ENCODE measurements at places on chromosomes 1 and 21.

- DNase-seq: no peak
Measured at GRCh38 chr1:110687250-110687649, 12.5 kb upstream of the KCNA3 start.

DNA sequence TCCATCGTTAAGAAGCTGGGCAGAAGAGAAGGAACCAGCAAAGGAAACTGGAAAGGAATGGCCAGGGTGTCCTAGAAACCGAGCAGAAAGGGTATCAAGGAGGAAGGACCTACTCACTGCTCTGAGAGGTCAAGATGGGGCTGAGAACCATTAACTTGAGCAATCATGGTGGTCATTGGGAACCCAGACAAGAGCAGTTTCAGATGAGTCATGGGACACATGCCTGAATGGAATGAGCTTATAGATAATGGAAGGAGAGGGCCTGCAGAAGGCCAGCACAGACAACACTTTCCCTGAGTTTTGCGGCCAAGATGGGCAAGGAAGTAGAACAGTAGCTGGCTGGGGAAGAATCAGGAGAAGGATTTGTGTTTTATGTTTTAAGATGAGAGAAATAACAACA, 383.2 kb downstream of the KIF26B start:
- no peak for DNase-seq

GRCh38 chr1:181676269-181676668, 193.0 kb downstream of the CACNA1E start:
- DNase-seq: no peak

DNA sequence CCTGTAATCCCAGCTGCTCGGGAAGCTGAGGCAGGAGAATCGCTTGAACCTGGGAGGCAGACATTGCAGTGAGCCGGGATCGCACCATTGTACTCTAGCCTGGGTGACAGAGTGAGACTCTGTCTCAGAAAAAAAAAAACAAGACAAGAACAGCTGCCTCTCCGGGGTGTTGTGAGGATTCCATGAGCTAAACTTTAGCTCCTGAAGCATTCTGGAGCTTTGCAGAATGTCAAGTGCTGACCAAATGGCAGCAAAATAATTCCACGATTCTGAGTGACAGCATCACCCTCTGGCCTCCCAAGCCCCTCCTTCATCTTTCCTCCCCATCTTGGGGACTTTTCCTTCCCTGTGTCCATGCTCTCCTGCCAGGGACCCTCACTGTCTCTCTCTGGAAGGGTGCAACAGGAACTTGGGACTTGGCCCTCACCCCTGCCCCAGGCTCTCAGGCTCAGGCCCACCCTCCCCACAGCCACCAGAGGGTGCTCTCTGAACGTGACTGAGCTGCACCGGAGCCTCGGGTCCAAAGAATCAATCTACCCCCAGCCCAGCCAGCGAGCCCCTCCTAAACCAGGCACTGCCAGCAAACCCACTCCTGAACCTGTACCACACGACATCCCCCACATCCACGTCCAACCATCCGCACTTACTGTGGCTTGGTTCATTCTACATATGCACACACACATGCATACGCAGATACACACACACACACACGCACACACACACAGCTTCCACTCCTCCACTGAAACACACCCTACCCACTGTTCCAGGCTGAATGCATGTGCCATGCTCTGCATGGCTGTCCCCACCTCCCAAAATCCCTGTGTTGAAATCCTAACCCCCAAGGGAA, 45.7 kb downstream of the ACOT7 start:
- no peak for DNase-seq

DNA sequence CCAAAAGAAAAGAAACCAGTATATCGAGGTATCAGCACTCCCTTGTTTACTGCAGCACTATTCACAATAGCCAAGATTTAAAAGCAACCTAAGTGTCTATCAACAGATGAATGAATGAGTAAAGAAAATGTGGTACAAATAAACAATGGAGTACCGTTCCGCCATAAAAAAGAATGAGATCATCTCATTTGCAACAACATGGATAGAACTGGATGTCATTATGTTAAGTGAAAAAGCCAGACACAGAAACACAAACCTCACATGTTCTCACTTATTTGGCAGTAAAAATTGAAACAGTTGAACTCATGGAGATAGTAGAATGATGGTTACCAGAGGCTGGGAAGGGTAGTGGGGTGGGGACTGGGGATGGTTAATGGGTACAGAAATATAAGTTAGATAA, 4.3 kb upstream of the GNG5 start:
- DNase-seq: no peak

DNA sequence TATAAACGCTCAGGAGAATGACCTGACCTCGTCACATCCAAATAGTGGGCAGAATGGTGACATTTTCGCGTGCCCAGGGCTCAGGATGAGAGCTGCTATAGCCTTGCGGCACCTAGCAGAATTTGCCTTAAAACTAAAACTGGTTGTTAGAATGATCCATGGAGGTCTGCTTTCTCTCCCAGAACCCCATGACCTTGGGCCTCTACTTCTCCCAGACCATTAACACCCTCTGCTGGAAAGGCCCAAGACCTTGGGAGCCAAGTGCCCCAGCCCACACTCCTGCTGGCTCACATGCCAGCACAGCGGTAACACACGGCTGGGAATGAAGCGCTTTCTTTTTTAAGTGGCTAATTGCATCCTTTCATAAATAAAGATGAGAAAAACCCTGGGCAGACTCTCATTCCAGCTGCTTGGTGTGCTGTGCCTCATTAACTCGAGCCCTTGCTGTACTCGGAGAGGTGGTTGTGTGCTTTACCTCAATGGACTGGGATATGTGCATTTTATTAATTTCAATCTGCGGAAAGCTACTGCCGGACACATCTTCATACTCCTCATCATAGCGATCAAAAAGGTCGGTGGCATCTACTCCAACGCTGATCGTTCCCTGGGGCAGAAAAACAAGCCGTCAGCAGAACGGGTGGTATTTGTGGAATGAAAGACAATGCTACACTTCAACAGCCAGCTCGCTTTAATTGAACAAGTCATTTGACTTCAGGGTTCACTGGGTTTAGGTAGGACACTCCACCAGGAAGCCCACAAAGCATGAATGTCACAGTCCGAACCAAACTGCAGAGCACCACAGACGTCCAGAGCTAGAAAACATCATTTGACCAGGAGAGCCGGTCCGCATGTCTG, 29.0 kb downstream of the THAP3 start:
- DNase-seq: no peak

DNA sequence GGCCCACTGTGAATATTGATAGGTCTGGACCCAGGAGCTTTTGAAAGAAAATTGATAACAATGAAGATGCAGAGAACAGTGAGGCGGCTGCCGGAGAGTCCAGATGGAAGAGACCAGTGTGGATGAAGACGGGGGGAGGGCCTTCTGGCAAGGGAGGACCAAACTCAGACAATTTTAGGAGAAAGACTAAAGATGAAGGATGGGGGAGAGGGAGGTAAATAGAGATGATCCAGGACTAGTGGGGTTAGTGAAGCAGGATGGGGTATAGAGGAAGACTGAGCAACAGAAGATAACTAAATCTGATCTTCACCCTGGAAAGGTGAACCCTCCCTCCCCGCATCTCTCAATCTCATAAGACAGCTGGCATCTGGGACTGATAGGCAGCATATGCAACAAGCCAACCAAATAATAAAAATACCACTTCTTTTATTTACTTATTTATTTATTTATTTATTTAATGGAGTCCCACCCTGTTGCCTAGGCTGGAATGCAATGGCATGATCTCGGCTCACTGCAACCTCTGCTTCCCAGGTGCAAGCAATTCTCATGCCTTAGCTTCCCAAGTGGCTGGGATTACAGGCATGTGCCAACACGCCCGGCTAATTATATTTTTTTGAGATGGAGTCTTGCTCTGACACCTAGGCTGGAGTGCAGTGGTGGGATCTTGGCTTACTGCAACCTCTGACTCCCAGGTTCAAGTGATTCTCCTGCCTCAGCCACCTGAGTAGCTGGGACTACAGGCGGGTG, 10.5 kb downstream of the EIF3I start:
- DNase-seq: no peak

All from right forelimb (tissue), 1 donor.